ENCODE measurements at places on chromosomes 4 and X. TPM values are rescaled to one million over a fixed set of nuclear protein-coding genes. Genes with fewer than 3 reads are reported as not detected.

- H3K27ac ChIP-seq = no peak overlapping the region
- DNase-seq = no peak
- peaks cover 29% of the 10 kb centered on the region for H3K4me1 ChIP-seq
- no peaks in the 10 kb centered on the region for H3K27me3 ChIP-seq
These were observed 104.4 kb upstream of the MYOZ2 start for GRCh38 chr4:119031218-119031617.

DNA sequence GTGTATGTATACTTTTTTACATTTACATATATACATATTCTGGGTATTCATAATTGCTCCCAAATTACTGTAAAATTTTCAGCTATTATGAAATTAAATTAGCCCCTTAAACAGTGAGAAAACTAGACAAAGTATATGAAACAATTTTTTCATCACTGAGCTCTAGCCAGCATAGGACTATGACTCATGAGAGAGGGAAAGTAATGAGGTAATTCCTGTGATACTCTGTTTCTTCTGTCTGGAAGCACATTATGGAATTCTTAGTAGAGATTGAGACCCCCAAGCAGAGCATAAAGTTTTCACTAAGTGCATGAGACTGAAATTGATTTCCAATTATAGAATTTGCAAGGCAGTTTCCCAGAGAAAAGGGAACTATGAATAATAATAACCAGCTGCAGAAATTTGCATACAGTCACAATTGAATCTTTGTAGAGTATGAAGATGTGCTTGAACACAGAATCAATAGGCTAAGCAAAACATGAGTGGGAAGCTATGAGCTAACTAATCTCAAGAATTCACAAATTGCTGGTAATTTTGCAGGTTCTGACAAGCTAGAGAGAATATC, 779.3 kb downstream of the ARAP2 start:
- no peaks in the 10 kb centered on the region for H3K27me3 ChIP-seq
- H3K27ac ChIP-seq = no peak overlapping the region
- no peak for DNase-seq
- no peaks in the 10 kb centered on the region for H3K36me3 ChIP-seq

The MAMLD1 gene
- total RNA-seq = 20.1 TPM

DNA sequence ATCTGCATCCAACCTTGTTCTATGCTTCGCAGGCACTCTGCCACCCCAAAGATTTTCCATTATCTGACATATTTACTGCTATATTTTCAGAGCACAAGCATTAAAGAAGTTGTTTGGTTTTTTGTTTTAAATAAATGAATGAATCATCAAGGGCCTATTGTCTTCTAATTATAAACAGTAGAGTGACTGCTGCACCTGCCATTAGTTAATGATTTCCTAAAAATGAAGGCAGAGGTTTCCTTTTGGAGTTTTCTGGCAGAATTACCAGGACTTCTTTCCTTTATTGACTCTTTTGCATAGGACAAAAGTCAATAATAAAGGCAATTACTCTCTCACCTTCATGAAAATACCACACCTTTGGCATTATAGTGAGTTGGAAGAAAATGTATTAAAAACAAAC, 238.1 kb downstream of the INPP4B start:
- H3K27ac ChIP-seq = no peak overlapping the region
- no peaks in the 10 kb centered on the region for H3K36me3 ChIP-seq
- no peak for DNase-seq
- no peaks in the 10 kb centered on the region for H3K27me3 ChIP-seq
- no peaks in the 10 kb centered on the region for H3K4me1 ChIP-seq
- H3K4me3 ChIP-seq = no peak overlapping the region
